Hypothalamus (tissue), 51 donors: ENCODE measurements at places on chromosomes 4 and X.
A peak's percentile ranks its signal among the peaks of the same experiment; 100 is the strongest.

DNA sequence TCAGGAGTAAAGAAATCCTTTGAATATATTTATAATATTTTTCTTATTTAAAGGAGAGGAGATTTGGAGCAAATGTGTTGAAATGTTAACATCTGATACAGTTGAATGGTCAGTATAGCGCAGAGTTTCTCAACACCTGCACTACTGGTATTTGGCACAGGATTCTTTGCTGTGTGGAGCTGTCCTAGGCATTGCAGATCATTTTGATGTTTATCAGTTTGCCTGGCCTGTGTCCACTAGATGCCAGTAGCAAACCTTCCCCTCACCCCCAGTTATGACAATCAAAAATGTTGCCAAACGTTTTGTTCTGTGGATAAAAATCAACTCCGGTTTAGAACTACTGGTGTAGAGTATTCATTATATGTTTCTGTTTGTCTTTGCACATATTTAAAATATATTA lies 765.3 kb upstream of the SLIT2 start:
- no peak for DNase-seq

DNA sequence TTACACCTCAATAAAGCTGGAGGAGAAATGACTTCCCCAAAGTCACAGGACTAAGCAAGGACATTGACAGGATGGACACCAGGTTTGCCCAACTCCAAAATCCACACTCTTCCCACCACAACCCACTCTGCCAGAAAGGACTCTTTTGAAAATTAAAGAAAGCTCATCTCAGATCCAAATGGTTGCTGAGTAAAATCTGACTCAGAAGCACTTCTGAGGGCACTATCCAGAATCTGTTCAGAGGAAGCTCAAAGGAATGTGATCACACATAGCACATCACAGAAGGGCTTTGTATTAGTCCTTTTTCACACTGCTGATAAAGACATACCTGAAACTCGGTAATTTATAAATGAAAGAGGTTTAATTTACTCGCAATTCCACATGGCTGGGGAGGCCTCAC lies 155.5 kb downstream of the RAB28 start:
- DNase-seq = no peak

DNA sequence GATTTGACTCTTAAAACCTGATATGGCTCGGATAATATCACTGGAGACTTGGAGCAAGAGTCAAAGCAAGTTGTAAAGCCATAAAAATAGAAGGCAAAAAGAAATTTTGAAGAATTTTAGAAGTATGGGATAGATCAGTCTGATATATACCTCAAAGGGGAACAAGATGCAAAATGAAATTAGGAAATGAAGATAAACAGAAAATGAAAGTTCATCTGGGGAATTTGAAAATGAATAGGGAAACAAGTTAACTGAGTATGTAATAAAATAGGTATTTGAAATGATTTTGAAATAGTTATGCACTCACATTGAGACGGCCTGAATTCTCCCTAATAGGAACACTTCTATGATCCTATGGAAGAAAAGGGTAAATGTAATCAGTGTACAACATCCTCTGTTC lies 5.7 kb downstream of the CYP2U1 start:
- DNase-seq = no peak

DNA sequence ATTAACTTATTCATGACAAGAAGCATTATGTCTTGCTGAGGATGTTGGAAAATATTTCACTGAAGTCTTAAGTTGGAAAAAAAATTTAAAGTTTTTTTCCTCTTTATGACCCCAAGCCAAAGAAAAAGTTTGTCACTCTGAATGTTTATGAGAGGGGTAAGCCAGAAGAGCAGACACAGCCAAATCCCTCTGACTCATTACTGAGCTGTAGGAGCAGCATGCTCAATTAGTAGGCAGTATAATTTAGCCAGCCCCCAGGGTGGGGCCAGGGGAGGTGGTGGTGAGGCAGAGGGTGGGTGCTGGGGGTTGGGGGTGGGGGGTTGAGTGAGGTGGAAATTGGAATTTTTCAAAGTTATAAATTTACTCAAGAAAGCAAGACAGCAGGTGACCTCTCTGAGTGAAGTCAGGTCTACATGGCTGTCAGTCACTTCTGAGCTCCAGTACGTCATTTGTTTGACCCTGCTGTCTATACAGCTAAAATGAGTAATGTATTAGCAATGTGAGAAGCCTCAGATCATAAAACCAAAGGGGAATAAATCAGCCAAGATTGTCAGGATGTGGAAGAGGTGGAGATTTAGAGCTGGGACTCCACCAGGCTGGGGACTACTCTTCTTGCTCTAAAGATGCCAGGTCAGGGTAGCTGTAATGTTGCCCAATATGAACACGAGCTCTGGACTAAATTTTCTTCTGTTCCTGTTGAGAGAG lies 98.8 kb upstream of the NDP start:
- DNase-seq = no peak

- no peak for DNase-seq
These were observed 73.3 kb downstream of the DCTD start for GRCh38 chr4:182843808-182844325.

- DNase-seq = no peak
These were observed 220.9 kb downstream of the SLC7A11 start for GRCh38 chr4:138021139-138021830.

GRCh38 chrX:108088511-108088910 lies 2.8 kb downstream of the PSMD10 start:
- DNase-seq = no peak

GRCh38 chrX:38941675-38942074 lies 140.4 kb downstream of the MID1IP1 start:
- no peak for DNase-seq

- no peak for DNase-seq
These were observed 68.7 kb upstream of the PGM2 start for GRCh38 chr4:37757761-37758160.

DNA sequence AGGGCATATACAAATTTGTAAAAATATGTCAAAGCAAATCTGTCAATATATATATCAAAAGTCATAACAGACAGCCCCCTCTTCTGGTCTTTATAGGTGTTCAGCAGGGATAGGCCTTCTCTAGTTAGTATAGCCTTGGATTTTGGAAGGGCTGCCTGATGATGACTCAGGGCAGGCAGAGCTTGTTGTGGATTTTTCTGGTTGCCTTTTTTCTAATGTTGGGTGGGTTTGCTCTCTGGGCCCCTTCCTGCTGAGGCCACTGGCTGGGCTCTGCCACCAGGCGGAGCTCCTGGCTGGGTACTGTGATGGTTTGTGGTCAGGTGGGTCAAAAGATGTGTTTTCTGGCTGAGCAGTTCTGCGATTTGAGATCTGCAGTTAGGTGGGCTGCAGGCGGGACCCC lies 294.2 kb downstream of the GRIA2 start:
- no peak for DNase-seq

DNA sequence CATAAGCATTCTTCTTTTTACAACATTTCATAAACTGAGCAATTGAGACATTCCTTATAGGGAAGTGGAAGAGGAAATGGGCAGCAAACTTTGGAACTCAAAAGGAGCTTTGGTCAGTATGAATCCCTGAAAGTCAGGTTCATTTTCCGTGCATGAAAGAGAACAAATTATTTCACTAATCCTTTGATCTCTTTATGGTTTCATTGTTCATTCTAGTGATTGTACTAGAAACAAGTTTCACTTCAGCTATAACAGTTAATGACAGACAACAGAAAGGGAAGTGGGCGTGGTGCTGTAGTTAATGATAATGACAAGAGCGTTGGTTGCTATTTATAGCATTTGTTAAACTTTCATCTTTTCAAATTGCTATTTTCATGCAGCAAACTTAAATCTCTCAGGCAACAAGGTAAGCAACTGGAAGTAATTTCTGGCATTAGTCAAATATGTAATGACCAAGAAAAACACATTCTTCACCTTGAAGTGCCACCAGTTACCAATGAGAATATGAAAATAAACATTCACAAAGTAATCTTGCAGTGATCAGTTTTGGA lies 98.4 kb downstream of the AREG start:
- DNase-seq = no peak

- no peak for DNase-seq
These were observed 174.8 kb downstream of the HHIP start for GRCh38 chr4:144820728-144821085.

DNA sequence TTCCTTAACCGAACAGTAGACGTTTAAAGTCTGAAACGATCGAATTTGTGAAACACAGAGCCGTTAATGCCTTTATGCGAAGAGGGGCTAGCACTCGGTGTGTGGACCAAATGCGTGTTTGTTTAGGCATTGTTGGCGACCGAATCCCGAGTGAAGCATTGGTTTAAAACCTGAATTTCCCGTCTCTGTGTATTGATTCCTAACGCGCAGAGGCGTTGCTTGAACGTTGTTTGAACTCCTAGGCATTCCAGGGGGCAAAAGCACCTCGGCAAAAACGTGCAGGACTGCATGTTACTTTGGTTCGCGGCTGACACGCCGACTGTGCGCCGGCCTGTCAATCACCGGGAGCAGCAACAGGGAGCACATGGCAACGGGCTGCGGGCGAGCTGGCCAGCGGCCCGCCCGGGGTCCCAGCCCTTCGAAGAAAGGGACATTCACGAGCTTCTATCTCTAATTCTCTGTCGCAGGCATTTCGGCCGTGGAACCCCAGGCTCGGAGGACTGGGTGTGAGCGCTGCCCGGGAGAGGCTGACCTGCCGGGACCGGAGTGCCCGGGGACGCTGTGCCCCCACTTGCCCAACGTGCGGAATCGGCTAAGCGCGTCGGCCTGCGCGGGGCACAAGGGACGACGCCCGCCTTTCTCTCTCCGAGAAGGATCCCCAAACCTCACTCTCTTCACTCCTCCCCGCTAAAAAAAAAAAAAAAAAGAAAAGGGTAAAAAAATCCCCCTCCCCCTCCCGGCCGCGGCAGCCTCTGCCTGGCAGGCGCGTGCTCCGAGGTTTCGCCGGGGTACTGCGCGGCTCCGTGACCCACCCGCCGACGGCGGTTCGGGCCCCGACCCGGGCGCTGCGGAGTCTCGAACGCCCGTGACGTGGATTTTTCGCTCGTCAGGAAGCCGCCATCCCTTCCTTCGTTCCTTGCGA lies 810 bp downstream of the SPRY1 start:
- peak; percentile 49 for DNase-seq

- DNase-seq = peak; percentile 18
These were observed 41.1 kb upstream of the WDR1 start for GRCh38 chr4:10157478-10158332.

DNA sequence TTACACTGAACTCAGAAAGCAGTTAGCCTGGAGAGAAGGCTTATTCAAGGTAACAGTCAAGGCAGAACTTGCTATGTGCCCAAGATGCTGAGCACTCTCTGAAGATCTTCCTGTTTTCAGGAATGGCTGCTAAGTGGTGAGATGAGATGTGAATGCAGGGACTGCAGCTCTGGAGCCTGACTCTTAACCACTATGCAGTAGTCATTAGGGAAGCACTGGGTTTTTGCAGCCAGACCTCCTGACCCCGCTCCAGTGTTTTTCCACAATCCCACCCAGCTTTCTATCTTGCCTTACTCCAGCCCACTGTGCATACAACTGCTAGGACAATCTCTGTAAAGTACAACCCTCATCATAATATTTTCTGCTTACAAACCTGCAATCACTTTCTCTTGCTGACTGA lies 95.2 kb upstream of the LNX1 start:
- no peak for DNase-seq

DNA sequence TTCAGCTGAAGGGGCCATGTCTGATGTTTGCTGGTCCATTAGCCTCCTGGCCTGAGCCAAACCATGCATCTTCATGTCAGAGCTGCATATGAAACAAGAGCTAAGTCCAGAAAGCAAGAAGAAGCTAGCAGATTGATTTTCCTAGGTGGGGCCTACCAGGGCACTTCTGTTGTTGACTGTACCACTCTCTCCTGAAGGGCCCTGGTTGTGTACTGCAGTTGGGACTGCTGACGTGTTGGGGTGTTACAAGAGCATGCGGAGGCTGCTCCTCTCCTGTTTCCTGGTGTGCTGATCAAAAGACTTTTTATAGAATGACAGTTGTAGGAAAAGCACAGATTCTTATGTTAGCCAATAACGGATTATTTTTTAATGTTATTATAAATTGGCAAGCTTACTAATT lies 145.1 kb downstream of the TBL1X start:
- no peak for DNase-seq
